ENCODE measurements at places on chromosomes 2 and 18. TPM values are rescaled to one million over a fixed set of nuclear protein-coding genes. Genes with fewer than 3 reads are reported as not detected.

The CAPN14 gene
- under 0.01 TPM for total RNA-seq

The COPS8 gene
- total RNA-seq, result 91.2 TPM

The CCDC102B gene
- 9.4 TPM for total RNA-seq

DNA sequence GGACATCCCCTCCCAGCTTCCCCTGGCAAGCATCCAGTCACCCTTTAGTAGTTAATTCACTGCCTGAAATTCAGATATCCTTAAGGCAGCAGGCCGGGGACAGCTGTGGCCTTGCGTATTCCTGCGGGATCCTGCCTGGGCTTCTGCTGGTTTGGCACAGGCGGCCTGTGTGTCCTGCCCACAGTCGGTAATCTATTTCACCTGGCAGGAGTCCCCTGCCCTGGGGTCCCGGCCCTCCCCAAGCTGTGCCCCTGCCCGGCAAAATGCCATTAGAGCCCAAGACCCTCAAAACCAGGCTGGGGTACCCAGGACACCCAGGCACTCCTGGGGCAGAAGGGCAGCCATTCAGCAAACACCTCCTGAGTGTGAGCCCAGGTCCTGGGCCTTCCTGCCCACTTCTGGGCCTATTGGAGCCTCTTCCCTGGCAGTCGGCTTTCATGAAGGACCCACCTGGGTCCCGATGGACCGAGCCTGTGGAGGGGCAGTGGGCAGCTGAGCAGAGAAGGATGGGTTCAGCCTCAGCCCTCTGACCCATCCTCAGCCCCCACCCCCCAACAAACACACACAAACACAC lies 11.6 kb downstream of the CROCC2 start:
- peak; percentile 90 for DNase-seq
- H3K4me1 ChIP-seq, result peaks cover 44% of the 10 kb centered on the region
- H3K36me3 ChIP-seq, result no peaks in the 10 kb centered on the region
- H3K27me3 ChIP-seq, result no peaks in the 10 kb centered on the region
- no peak overlapping the region for H3K27ac ChIP-seq
- no peak overlapping the region for H3K4me3 ChIP-seq

DNA sequence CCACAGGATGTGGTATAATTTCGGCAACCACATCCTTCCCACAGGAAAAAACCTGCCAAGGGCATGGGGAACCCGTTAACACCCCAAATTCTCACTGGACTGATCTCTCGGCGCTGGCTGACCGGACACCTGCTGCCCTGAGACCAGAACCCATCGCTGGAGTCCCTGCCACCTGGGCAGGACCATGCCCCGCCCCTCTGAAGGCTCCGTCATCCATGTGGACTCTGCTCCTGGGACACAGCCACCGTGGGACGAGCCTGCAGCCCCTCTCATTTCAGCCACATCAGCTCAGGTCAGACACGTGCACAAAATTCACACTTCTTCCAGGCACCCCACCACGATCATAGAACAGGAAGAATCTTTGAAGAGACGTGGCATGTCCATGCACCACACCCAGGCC lies 108.2 kb downstream of the ZNF516 start:
- H3K36me3 ChIP-seq, result no peaks in the 10 kb centered on the region
- H3K27me3 ChIP-seq, result no peaks in the 10 kb centered on the region
- no peak overlapping the region for H3K27ac ChIP-seq
- no peaks in the 10 kb centered on the region for H3K4me1 ChIP-seq
- no peak for DNase-seq

All from osteoblast (primary cell).